ENCODE measurements at places on chromosomes 5 and 9.

DNA sequence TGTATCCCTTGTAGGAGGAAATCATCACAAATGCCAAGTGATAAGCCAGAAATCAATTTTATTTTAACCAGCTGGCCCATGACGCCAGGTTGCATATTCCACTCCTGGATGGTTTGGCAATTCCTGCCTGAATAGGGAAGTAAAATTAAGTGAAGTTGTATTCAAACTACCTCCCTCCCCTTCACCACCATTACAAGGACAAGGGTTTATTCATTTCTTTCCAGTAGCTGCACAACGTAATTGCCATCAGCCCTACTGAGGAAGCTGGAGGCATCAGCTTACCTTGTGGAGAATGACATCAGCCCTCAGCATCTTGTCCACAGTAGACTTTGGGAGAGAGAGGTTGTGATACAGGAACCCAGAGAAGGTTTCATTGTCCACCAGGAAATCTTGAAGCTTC, 66.6 kb downstream of the ABCA1 start:
- DNase-seq = no peak

DNA sequence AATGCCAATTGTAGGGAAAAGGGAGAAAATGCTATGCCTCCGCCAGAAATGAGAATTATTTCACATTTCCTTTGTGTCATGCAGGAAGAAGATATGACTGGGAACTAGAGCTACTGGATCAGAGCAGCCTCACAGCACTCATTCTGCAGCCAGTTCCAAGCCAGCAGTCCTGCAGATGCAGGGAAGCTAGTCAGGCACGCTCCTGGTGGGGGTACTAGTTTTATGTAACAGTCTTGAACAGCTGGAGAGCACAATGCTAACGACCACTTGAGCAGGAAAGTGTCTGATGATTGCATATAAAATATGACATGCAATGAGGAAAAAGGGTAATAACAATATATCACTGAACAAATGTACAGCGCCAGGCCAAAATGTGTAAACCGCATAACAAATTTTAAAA, 21.7 kb downstream of the CDH10 start:
- no peak for DNase-seq

DNA sequence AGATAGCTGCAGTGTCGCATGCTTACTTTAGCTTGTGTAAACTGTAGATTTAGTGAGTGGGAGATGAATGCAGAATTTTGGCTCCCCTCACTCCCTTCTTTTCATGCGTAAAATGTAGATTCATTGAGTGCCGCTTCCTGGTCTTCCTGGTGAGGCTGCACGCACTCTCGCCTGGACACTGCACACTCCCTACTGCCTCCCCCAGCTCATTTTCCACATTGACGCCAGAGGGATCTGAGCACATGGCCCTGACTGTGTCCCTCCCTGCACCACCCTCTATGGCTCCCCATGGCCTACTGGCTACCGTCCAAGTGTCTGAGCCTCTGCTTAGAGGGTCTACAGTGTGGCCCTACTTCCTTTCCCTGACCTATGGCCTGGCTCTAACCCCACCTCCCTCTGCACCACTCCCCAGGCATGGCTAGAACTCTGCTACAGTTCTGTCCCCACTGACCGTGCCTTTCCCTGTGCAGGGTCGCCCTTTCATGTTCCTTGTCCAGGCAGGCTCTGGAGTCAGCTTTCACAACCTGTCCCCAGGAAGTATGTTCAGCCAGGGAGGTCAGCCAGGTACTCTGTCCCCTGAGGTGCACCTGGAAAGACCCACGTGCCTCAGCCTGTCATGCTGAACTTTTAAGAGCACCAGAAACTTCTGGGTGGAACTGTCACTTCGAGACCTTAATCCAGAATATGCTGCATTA, 160.6 kb downstream of the COL23A1 start:
- DNase-seq = no peak

DNA sequence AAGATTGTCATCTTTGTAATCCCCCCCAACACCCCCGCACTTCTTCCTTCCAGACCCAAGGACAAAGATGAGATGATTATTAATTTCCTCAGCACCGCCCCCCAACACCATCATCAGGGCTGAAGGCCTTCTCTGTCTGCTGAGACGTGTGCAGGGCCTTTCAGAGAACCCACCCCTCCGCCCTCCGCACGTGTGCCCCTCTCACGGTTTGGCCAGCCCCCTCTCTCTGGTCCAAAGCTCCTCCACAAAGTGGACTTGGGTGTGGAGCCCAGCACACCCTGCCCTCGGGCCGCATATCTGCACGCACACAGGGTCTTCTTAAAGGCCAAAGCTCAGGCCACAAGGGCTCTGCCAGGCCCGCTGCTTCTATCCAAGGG, 32.0 kb downstream of the PAX5 start:
- no peak for DNase-seq

All from stimulated activated CD4-positive, alpha-beta T cell treated with anti-CD3 and anti-CD28 coated beads, Interleukin-1b, Interleukin-23, amount 100 ng/mL, for 1 hour (primary cell).